ENCODE measurements at places on chromosomes 4 and X.

DNA sequence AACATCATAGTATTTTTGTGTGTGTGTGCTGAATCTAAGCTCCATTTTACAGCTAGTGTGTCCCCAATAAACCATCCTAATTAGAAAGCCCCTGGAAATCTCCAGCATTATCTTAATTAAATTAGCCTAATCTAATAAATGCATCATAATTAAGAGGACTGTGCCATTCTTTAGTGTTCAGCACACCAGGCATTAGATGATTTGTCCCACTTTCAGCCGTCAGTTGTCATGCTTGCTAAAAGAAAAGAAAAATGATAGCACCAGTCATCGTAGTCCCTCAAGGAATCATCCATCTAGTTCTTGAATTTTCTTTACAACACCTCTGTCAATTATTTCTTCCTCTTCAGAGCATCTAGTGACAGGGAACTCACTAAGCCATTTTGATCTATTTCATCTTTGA is 155.9 kb downstream of the PALLD start:
- no peak for DNase-seq

DNA sequence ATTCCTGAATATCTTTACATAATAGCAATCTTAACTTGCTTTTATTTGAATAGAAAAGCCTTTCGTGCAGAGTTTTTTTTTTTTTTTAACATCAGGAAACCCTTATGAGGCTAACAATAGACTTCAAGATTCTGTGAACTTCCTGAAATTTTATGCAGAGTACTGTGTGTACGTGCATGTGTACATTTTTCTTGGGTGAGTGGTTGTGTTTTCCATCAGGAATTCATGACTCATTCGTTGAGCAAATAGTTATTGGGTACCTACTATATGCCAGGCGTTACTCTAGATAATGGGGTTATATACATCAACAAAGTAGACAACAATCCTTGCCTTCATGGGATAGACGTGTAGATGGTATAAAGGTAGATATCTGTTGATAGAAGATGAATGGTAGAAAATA is 59.1 kb downstream of the MRPL1 start:
- no peak for DNase-seq

DNA sequence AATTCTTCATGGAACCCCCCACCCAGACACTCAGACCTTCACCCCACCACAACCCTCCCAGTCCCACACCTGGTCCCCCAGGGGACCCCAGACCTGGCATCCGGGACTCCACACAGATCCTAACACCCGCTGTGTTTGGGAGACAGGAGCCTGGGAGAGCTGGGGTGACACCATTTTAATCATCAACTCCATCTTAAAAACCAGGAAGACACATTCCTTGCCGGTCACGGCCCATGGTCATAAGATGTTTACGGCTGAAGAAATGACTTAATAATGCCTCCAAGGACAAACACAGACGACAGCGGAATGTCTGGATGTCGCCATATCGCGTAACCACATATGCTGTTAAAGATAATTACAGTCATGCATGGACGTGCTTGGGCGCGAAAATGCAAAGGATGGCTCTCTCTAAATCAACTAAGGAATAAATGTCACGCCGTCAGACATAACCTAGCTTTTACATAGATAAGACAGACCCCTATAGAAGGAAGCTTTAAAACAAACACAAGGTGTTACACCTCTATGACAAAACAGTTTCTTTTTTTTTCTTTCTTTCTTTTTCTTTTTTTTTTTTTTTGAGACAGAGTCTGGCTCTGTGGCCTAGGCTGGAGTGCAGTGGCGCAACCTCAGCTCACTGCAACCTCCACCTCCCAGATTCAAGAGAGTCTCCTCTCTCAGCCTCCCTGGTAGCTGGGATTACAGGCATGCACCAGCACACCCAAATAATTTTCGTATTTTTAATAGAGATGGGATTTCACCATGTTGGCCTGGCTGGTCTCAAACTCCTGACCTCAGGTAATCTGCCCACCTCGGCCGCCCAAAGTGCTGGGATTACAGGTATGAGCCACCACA is 2.1 kb upstream of the DHRSX start:
- no peak for DNase-seq

- no peak for DNase-seq
Observed at GRCh38 chrX:68908071-68908470, 79.2 kb downstream of the EFNB1 start.

DNA sequence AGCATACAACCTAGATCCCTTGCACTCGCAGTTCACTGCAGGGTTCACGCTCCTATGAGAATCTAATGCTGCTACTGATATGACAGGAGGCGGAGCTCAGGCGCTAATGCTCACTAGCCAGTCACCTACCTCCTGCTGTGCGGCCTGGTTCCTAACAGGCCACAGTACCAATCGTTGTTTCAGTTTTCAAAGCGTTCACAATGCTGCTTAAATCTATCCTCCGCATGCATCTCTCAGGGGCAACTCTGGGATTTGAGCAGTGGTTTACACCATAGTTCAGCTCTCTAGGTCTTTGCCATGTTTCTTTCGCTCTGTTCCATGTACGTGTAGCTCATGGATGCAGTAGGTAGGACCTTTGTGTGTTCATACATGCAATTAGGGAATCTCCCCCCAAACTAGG is 47.2 kb downstream of the CLOCK start:
- DNase-seq: no peak

- DNase-seq: no peak
Observed at GRCh38 chr4:127917151-127917550, 36.5 kb downstream of the PLK4 start.

Measured in stimulated activated CD8-positive, alpha-beta memory T cell treated with anti-CD3 and anti-CD28 coated beads, Interleukin-15, amount 100 ng/mL, for 48 hours (primary cell).